ENCODE measurements at places on chromosomes 11 and 22.

- no peak for DNase-seq
These were observed 43.9 kb upstream of the BID start for GRCh38 chr22:17818180-17818579.

GRCh38 chr22:32996702-32997101 lies 61.5 kb downstream of the SYN3 start:
- no peak for DNase-seq

GRCh38 chr11:10379022-10379421 lies 74.1 kb downstream of the ADM start:
- DNase-seq, result no peak

DNA sequence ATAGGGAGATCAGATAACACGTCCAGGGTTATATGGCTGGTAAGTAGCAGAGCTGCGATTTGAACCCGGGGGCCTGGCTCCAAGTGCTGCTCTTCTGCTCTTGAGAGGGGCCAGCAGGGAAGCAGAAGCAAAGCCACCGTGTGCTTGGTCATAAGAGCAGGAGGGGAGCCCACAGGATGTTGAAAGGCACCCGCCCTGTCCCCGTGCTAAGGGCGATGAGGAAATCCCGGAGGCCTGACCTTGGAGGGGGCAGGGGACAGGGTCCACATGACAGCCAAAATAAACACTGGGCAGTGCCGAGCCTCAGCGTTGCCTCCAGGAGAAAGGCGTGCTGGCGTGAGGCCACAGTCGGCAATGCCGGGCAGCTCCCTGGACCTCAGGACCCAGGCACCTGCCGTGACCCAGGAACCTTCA lies 28.8 kb downstream of the TOM1 start:
- DNase-seq, result no peak

- no peak for DNase-seq
These were observed 8.3 kb upstream of the RIC3 start for GRCh38 chr11:8177136-8177535.

DNA sequence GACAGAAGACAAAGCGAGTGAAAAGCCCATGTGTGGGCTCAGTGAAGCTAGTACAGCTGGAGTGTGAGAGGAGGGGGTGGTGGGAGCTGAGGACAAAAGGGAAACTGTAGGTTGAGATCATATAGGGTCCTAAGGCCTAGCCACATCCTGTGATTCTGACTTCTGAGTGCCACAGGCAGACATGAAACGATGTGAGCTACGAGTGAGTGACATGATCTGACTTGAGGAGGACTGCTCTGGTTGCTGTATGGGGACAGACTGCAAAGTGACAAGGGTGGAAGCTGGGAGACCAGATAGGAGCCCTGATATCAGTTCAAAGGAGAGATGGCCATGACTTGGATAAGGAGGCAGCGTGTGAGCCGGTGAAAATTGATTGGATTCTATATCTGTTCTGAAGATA lies 85.4 kb downstream of the MICAL2 start:
- peak; percentile 31 for DNase-seq

- DNase-seq, result peak; percentile 87
These were observed 13.5 kb upstream of the B4GALNT4 start for GRCh38 chr11:355581-356458.

DNA sequence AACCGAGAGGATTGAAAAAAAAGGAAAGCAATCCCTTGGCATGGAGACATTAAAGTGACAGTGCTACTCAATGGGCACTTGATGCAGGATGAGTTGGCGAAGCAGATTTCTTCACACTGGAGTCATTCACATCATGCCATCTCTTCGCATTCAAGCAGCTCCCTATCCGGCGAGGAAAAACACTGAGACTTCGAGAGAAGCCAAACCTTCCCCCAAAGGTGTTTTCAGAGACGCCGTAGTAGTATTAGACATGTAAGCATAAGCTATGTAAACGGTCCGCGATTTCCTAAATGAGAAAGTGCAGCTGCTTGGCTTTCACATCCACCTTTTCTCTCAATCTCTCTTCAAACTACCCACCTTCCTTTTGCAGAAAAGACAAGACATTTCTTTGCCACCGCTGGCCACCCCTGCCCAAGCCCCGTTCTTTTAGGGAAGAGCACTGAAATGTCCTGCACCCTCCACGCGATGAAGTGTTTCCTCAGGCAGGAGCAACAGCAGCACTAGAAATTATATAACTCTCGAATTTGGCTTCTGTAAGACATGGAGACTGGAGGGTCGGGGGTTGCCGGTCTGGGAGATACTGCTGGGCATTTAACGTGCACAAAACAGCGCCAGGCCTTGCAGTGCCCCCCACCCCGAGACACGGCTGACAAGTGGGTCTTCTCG lies at the start of gene DLG2:
DLG2 (minus strand) TSS at position 13 of the 666 bp plus-strand sequence.
- no peak for DNase-seq

GRCh38 chr11:8217136-8217535 lies 46.5 kb downstream of the LMO1 start:
- DNase-seq, result no peak

DNA sequence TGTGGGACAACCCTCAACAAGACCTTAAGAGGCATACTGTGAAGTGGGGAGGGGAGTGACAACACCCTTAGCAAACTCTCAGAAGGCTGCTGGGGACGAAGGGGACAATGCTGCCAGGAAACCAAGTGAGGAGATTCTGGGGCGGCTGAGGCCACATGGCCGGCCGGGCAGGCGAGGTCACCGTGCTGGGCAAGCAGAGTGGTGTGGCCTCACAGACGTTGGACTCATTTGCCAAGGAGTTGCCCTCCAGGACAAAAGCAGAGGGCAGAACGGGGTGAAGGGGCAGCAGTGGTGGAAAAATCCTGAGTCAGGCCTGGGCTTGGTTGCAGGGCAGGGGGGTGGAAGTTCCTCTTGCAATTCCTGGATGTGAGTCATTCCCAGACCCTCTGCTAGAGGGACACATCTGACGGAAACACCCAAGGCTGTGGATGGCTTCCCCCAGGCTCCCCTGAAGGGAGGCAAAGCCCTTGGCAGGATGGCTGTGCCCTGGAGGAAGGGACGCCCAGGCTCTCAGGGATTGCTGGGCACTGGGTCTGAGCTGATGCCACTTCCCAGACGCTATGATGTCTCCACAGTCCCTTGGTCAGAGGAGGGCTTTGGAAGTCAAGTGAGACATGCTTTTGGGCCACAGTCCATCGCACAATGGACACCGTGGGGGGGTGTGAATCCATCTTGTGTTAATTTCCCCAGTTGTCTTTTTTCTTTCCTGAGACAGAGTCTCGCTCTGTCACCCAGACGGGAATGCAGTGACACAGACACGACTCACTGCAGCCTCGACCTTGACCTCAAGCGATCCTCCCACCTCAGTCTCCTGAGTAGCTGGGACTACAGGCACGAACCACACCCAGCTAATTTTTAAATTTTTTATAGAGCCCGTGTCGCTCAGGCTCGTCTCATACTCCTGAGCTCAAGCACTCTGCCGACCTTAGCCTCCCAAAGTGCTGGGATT lies 16.2 kb upstream of the SHANK3 start:
- DNase-seq, result no peak

GRCh38 chr22:44276041-44276440 lies 36.7 kb downstream of the SHISAL1 start:
- no peak for DNase-seq

DNA sequence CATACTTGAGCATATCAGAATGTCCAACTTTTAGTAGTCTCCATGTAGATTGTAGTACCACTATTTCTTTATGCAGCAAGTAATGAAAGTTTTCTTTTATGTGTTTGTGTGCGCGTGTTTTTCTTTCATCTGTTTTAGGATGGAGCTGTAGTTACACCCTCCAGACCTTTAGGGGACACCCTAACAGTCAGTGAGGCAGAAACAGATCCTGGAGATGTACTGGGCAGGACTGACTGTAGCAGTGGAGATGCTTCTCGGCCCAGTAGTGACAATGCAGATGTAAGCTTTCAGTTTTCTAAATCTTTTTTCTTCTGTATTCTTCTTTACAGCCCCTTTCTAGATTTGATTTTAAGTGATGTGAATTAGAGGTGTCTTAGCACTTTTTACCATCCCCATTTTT lies 79.9 kb upstream of the GRIK4 start:
- DNase-seq, result no peak

GRCh38 chr11:66365711-66366619 lies 5.6 kb downstream of the SLC29A2 start:
- no peak for DNase-seq

DNA sequence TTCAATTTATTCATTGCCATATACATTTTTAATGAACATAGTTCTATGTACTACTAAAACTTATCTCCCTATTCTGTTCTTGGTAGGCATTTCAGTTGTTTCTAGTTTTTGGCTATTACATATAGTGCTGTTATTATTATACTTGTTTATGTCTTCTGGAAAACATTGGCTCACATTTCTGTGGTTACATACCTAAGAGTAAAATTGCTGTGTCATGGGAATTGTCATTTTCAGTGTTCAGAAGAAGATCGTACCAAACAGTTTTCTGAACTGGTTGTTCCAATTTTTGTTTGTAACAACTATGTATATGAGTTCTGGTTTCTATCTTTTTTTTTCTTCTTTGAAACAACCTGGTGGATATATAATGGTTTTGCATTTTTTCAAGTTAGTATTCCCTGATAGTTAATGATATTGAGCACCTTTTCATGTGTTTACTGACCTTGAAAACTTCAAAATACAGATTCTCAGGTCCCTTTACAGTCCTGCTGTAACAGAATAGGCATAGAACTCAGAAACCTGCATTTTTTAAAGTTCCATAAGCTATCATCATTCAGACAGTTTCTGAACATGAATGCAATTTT lies 230.7 kb downstream of the JRKL start:
- no peak for DNase-seq

DNA sequence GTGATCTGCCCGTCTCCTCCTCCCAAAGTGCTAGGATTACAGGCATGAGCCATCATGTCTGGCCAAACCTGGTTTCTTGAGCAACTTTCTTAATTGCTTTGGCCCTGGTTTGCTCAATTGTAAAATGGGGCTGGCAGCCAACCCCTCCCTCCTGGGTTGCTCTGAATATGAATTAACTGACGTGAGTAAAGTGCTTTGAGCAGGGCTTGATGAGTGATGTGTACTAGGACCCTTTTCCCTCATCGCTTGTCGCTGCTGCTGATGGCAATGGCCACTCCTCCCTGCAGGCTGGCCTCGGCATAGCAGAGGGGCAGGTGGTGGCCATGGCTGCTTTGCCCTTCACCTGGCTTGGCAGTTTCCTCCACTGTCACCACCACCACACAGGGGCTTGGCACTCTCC lies 41.5 kb downstream of the RNF141 start:
- no peak for DNase-seq

DNA sequence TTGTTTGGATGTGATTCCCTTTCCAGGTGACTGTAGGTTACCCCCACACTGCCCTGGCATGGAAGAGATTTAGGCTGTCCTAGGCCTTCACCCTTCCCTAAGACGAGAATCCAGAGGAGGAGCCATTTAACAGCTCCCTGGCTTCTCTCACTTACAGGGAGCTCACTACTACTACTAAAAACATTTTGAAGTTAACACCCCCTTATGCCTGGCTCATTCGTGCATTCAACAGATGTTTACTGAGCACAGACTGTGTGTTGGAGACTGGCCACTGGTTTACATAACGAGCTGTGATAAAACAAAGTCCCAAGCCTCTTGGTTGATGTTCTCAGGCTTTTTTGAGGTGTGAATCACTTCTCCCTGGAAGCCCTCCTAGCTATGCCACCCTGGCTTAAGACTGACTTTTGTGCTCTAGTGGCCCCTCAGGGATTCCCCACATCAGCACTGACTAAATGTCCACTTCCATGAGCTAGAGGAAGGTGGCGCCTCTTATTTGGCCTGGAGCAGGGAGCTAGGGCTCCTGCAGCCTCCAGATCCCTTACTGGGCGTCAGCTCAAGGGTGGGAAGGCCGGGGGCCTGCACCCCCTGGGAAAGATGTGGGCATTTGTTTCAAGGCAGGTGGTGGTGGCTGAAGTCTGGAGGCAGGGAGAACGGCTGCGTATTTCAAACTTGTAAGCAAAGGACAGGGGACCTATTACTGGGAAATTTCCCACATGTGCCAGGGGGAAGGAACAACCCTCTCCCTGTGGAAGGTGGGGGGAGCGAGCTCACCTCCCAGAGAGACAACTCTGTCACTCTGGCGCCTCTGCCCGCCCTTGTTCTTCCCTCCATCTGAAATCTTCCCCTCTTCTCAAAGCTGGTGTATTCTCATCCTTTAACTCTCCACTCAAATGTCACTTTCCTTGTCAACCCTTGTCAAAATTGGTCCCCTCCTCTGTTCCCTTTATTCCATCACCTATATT lies 19.4 kb upstream of the MALAT1 start:
- no peak for DNase-seq

DNA sequence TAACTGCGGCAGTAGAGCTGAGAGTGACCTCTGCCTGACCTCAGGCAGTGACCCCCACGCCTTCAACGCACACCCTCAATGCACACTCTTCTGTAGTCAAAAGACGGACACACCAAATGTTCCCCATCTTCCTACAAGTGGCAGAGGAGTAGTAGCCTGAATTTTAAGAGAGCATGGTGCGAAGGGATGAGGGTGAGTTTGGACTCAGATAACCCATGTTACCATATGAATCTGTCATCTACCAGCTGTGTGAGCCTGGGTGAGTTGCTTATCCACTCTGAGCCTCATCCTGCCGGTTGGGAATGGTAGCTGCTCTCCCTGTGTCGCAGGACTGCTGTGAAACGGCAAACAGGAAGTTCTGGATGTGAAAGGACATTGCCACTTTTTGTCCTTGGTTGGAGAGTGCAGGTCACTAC lies 20.6 kb upstream of the ROBO3 start:
- DNase-seq, result no peak

- DNase-seq, result no peak
These were observed 120.2 kb upstream of the VPREB1 start for GRCh38 chr22:22124374-22124773.

DNA sequence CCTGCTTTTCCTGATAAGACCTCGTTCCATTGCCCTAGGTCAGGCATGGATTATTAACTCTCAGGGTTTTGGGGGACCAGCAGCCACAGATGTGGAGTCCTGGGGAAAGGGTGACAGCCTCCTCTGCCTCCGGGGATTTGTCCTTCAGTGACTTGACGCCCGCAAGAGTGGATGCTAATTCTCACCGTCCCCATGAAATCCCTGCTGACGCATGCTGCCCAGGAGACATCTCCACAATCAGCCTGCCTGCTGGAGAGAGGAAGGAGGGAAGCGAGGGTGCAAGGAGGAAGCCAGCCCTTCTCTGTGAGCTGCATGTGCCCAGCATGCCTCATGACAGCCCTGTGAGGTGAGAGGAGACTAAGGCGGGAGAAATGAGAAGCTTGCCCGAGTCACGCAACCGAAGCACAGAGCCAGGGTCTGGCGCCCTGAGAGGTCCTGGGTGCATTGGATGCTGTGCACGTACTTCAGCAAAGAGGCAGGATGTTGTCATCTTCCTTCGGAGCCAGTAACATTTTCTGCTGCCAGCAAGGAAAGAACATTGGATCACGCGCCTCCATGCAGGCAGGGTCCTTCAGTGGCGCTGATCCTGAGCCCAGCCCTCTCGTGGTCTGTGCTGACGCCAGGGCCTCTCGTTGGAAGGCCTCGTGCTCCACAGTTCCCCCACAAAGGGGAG lies 27.3 kb upstream of the KRTAP5-6 start:
- DNase-seq, result no peak

DNA sequence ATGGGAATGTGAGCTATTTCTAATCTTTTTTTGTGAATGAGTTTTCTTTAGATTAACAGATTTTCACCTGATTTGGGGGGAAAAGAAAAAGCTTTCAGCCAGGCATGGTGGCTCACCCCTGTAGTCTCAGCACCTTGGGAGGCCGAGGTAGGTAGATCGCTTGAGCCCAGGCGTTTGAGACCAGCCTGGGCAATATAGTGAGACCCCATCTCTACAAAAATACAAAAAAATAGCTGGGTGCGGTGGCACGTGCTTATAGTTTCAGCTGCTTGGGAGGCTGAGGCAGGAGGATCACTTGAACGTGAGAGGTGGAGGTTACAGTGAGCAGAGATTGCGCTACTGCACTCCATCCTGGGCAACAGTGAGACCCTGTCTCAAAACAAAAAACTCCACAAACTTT lies 92.2 kb downstream of the HSD17B12 start:
- DNase-seq, result no peak

Measured in stimulated activated CD4-positive, alpha-beta T cell treated with anti-CD3 and anti-CD28 coated beads, Interleukin-4, amount 100 ng/mL, for 1 hour (primary cell).